ENCODE measurements at places on chromosomes 2 and 18. TPM values are rescaled to one million over a fixed set of nuclear protein-coding genes. Genes with fewer than 3 reads are reported as not detected.

GRCh38 chr2:36965751-36966369 lies 476 bp downstream of the STRN start:
- DNase-seq: peak; percentile 22

- no peak for DNase-seq
Observed at GRCh38 chr2:136143603-136144451, 25.9 kb upstream of the CXCR4 start.

DNA sequence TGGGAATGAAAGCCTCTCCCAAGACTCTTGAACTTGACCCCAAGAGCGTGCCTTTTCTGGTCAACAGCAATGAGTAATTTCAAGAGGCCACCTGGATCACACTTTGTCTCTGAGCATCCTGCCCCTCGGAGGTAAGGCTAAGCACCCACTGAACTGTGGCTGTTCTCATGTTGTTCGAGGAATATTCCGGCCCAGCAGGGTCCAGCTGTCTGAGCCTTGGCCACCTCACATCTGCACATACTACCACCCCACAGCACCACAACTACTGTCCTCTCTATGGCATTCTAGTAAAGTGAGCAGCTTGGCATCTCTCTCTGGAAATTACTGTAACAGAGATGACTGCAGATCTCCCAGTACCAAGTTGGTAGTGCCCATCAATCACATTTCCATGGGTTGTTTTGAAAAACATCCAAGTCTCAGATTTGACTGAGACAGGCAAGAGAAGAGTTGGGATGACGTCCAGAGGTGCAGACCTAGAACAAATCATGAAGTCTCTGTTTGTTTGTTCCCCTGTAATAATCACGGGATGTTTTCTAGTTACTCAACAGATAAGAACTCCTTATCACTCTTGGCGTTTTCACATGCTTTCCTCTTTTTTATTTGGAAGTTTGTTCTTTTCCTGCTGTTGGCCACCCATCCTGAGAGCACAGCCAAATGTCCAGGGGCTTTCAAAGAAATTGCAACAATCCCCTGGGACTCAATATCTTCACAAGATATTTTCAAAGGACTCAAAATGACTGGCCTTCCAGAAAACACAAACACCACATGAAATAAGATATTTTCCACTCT lies 336.0 kb upstream of the TNP1 start:
- DNase-seq: no peak

The C2orf78 gene
- total RNA-seq: not detected

The SPATA3 gene
- 0.84 TPM for total RNA-seq

DNA sequence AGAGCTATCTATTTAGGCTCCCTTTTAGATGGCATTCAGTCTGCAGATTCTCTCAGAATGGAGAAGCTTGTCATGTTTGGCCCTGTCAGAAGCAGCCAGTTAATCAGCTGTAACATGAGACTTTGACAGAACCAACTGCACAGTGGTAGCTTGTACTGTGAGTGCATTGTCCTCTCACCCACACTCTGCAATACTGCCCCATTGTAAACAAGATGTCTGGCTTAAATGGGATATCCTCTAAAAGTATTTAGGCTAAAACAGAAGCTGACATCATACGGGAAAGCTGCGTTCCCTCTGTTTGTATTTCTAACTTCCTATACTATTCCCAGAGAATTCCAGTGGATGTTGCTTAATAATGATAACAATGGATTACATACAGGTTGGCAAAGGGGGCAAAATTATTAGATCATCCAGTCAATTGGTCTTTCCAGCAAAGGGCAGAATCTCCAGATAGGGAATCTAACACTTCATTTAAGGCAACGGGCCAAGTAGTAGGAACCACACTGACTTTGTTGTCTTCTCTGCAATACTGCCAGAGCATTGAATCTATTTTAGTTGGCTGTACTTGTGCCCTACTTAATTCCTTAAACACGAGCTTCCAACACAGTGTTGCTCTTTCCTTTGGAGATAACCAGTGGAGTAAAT lies 15.4 kb upstream of the STAT4 start:
- no peak for DNase-seq

GRCh38 chr18:77344786-77345500 lies 95.3 kb downstream of the GALR1 start:
- DNase-seq: no peak

The CBLN2 gene
- total RNA-seq: not detected

The MOCOS gene
- total RNA-seq: 0.36 TPM

The MEIS1 gene
- not detected for total RNA-seq

DNA sequence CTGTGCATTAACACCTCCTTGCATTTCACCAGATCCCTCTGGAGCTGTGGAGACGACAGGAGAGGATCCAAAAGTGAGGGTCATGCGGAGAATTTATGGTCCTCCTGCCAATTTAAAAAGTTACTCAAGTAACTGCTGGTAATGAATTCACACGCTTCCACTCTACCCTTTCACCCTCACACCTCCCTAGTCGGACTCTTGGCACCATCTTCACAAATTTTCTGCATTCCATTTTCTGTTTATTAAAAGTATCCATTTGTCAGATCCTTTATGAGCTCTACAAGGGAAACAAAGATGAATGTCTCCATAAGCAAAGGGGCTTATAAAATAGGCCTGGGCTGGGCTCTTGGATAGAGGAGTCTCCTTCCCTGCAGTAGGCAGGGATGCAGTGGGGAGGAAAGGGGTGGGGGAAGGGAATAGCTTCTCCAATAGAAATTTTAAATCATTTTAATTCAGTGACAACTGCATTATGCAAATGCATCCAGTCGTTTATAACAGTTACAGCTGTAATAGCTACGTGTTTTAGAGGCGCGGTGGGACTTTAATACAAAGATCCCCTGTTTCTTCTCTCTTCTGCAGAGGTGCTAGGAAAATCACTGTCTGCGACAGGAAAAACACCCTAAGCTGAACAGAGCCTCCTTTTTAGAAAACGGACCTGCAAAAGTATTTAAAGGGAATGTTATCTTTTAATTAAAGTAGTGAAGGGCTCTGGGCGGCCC lies 132.2 kb downstream of the EPHA4 start:
- DNase-seq: no peak

- no peak for DNase-seq
Observed at GRCh38 chr2:8216397-8216796, 465.5 kb upstream of the ID2 start.

DNA sequence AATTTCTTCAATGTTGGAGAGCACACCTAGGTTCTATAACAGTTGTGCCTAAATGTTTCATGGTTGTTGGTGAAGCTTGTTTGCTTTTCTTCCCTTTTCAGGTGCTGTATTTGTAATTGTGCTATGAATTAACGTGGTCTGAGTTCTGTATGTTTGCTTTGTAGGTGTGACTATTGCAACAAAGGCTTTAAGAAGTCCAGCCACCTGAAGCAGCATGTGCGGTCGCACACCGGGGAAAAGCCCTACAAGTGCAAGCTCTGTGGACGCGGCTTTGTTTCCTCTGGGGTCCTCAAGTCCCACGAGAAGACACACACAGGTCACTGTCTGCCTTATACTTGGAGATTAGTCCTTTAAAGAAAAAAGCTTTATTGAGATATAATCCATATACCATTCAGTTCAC lies 91.2 kb downstream of the ZNF236 start:
- no peak for DNase-seq

DNA sequence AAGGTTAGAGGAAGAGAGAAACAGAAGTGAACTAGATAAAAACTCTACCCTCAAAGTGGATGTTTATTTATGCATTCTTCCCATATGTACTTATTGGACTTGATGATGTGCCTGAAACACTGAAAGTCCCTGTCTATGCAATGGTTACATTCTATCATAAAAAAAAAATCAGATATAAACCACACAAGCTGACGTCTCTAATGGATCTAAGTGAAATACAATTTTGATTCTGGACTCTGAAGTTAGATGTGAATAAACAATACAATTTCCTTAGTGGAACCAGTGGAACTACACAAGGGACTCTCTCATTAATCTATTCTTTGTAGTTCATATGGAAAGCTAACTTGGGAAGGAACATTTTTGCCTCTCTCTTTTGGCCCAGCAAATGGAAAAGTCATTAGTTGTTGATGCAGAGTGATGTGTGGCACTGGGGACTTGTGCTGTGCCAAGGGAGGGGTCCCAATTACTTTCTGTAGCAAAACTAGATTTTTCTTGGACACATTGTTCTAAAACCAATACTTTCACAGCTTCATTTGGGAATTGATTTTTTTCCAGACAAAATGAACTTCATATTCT lies 376.8 kb downstream of the TRIB2 start:
- DNase-seq: no peak

DNA sequence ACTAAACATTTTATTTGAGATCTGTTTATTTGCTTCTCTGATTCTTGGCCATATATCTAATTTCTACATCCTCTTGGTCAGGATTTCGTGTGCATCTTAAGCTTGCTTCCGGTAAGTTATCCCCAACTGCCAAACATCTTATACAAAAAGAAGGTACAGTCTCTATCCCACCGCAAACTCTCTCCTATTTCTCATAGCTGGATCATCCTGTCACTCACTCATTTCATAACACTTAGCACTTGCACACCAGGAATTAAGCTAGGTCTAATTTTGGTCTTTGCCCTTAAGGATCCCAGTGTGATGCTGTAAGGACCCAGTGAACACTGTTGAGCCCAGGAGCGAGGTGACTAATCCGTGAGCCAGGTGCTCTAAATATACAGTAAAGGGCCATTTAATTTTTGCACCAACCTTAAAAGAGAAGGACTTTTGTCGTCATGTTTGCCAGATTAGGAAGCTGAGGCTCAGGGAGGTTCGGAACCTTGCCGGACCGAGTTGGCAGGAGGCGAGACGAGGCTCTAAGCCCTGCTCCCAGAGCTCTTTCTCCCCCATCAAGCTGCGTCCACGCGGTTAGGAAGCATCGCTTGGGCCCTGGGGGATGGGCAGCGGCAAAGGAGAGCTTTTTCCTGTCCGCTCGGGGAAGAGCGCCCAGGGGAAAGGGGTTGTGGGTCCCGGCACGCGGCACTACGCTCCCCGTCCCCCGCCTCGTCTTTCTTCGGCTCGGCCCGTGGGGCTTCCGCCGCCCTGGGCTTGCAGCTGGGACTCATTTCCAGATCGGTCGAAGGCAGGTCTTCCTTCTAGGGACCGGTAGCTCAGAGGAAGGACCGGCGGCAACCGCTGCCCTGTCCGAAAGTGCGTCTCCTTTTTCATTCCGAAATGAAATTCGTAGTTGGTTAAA lies 4.1 kb upstream of the ITPRIPL1 start:
- DNase-seq: no peak

DNA sequence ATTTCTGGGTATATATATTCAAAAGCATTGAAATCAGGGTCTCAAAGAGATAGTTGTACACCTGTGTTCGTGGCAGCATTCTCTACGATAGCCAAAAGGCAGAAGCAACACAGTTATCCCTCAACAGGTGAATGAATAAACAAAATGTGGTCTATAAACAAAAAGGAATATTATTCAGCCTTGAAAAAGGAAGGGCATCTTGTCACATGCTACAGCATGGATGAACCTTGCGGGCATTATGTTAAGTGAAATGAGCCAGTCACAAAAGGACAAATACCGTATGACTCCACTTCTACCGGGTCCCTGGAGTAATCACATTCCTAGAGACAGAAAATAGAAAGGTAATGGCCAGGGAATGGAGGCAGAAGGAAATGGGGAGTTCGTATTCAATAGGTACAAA lies 228.8 kb downstream of the SH3BP4 start:
- DNase-seq: no peak

The PRKAG3 gene
- total RNA-seq: not detected

The RAB17 gene
- 0.88 TPM for total RNA-seq

DNA sequence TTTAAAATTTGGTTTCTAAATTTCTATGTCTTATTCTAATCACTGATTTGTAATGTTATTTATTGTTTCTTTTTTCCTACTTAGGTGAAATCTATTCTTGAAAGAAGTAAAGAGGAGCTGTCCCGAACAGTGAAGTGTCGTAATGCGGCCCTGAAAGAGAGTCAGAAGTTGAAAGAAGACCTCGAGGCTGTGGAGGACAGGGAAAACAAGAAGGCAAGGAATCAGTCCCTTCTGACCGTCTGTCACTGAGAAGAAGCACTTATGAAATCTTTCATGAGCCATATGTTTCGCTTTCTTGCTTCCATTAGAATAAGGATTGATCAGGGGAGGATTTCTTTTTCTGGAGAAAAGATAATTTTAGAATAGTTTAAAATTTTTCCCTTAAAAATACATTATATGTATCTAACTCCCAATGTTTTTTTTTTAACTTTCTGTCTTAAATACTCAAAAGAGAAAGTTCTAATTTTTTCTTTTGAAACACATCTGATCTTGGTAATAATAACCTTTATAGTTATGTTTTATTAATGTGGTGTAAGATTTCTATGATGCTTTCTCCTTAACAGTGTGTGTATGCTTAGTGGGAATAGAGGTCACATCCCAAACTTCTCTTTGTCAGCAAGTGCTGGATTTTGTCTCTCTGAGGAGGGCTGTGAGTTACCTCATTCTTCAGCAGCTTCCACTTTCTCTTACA lies 79.0 kb downstream of the CCDC150 start:
- no peak for DNase-seq

GRCh38 chr18:36465970-36466369 lies 168.5 kb downstream of the FHOD3 start:
- DNase-seq: no peak

The MRPL33 gene
- 61.7 TPM for total RNA-seq

The UBXN4 gene
- 131 TPM for total RNA-seq

The CHRNG gene
- total RNA-seq: not detected

DNA sequence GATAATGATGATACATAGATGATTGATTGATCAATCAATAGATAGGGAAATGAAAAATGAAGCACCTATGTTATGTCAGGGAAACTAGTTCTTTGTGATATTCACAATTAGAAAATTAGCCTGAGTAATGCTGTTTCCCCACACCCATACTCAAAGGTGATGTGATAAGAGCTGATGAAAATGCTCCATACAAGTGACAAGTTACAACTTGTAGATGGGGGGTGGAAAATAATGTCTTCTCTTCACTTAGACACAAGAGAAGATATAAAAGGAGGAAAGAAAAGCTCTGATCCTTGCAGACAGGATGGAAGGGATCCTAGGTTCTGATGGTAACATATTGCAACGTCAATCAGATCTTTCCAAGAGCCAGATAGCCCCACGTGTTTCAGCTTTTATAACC lies 365.9 kb downstream of the AKAIN1 start:
- no peak for DNase-seq

The KCNS3 gene
- total RNA-seq: not detected

- DNase-seq: peak; percentile 43
Observed at GRCh38 chr2:238159071-238159539, 335 bp downstream of the ERFE start.

- no peak for DNase-seq
Observed at GRCh38 chr2:173370198-173370597, 15.5 kb downstream of the CDCA7 start.

- DNase-seq: no peak
Observed at GRCh38 chr18:23451491-23451890, 1.6 kb upstream of the RIOK3 start.

The VWC2L gene
- total RNA-seq: not detected
